ENCODE measurements at places on chromosomes 1 and 21.
A peak's percentile ranks its signal among the peaks of the same experiment; 100 is the strongest.

DNA sequence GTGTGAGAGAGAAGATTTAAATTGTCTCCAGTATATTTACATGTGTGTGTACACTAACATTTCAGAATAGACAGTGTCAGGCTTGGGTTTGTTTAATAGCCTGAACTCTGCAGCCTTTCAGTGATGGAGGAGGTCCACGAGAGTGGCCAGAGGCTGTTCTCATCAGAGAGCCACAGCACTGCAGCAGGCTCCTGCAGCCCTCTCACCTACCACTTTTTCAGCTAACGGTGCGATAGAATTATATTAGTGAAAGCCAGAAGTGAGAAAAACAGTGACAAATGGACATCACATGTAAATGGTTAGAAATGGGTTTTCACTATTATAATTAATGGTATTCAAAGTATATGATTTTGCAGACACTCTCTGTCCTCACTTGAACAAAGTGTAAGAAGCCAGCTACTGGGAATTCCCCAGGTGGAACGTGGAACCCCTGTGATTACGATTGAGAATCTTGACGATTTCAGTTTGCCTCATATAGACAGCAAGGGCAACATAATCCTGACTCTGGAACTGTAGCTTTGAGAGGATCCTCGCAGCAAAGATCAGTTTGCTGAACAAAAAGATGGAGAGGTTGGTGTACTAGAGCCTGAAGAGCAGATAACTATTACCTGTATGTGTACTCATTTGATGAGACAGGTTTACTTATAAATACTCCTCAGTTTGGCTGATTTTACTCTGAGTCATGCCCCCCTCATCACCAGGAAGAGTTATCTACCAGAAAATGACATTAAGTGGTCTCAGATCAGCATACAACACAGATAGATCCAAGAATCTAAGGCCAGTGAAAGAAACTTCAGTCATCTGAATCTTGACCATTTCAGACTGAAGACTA, 31.4 kb downstream of the IFI16 start:
- no peak for DNase-seq

GRCh38 chr1:225461533-225462428, 33.9 kb upstream of the LBR start:
- DNase-seq, result no peak

DNA sequence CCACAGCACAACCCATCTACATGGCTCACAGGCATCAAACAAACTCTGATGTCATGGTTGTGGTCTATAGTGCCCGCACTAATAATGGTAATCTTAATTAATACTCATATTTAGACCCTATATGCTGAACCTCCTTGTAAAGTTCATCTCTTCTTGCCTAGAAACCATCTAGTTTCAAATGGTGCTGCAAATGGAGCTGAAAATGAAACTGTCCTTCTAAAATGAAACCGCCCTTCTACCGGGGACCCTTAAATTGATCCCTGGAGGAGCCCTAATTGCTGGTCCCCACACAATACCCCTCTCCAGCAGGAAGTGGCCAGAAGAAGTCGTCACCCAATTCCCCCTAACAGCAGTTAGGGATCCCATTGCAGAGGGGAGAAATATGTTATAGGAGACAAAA, 612.6 kb downstream of the MRPL39 start:
- peak; percentile 19 for DNase-seq

DNA sequence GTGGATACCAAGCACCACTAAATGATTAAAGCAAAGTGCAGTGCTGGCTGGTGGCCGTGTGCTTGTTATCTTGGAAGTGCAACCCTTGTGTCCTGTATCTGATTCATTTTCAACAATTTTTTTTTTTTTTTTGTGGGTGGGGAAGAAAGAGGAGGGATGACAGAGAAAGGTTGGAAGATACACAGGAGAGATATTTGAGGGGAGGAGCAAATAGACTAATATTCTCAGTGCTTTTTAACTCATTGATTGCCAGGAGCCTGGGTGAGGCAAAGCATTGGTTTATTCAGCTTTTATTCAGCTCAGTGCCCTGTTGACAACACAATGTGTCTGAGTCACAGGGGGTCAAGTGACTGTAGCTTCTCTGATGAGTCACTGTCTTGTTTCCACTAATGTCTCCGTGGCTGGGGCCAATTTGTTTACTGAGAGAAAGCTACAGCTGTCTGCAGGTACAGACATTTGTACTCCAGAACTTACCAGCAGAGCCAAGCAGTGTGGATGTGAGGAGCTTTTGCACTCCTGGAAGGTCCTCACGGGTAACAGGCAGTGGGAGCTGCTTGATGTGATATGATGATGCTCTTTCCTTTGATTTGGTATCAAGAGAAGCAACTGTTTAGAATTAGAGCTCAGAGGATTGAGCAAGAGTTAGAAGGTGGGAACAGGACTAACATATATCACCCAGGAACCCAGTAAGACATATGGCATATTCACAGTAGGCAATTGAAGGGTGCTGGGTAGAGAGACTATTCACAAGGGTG, 23.6 kb upstream of the DNM3 start:
- DNase-seq, result no peak

DNA sequence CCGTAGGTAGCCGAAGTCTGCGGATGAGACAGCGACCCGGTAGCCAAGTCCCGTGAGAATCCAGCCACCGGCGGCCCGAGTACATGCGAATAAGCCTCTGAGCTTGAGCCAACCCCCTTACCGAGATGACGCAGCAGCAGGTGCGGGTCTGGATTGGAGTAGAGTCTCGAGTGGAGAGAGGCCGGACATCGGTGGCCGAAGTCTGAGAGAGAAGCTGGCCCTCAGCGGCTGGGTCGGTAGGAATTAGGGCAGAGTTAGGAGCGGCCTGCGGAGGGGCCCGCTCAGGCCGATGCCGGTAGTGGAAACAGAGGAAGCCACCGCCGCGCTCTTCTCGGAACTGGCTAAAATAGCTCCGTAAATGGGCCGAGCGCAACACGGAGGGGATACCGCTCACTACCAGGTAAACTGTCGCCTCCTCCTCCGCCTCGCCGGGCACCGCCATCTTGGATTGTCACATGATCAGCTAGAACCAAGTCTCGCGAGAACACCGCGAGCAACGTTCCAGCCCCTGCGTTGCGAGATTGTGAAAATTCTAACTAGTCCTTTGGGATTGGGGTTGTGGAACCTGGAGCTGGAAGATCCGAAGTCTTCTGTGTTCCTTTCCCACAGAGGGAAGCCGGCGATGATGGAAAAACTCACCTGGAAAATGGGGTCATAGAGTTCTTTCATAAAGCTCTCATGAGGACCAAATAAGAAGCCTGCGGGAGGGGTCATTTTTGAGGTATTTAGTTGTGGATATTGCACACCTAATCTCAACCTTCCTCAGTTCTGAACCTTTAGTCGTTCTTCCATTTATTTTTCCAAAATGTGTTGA, at the start of gene GPATCH3:
Gene GPATCH3 (minus strand): TSS at position 467 of the 814 bp plus-strand sequence. CDS start 25 bp downstream, at position 442.
- peak; percentile 96 for DNase-seq

GRCh38 chr1:178912597-178912996, 41.7 kb upstream of the ANGPTL1 start:
- no peak for DNase-seq

DNA sequence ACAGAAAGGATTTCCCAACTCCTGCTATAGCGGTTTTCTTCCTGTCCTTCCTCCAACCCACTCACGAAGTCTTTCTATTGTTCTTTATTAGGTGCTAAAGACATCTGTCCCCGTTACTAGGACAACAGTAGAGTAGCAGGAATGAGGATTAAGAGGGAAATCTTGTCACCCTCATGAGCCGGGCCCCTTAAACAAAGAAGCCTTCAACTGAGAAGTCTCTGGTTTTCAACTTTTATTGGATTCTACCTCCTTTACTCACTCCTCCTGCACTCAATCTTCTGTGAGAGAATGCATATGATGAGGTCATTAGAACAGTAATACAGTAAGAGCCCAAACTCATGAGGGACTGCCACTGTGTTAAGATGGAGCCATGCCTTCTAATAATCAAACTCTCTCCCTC, 206.3 kb downstream of the OMA1 start:
- DNase-seq, result no peak
